ENCODE measurements at places on chromosomes 7 and 10.

DNA sequence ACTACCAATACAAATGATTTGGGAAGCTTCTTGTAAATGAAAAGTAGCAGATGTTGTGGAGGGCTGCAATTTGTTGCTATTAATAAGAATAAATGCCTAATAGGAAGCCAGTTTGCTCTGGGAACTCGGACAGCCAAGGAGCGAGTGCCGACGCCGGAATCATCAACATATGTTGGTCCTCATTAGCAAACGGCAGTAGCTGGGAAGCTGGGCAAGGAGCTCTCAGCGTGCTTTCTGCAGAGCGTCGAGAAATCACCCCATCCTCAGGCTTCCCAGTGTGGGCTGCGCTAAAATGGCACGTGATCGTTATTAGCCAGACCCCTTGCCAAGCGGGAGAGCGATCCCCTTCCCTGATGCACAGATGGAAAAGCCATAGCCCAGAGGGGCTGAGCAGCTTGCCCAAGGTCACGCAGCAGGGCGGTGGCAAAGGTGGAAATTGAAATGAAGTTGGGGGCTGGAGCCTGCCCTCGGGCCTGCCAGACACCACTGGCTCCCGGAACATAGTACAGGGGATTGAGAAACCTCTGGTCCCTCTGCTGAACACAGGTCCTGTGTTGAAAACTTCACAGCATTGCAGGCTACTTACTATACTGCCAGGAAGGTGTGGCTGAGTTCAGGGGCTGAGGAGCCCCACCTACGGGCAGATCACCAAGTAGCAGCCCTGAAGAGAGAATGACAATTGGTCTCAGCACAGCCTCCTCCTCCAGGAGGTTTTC, 326.9 kb downstream of the PLXNA4 start:
- DNase-seq, result no peak
- peaks cover 28% of the 10 kb centered on the region for H3K27me3 ChIP-seq
- no peaks in the 10 kb centered on the region for H3K36me3 ChIP-seq
- no peak overlapping the region for H3K4me3 ChIP-seq

DNA sequence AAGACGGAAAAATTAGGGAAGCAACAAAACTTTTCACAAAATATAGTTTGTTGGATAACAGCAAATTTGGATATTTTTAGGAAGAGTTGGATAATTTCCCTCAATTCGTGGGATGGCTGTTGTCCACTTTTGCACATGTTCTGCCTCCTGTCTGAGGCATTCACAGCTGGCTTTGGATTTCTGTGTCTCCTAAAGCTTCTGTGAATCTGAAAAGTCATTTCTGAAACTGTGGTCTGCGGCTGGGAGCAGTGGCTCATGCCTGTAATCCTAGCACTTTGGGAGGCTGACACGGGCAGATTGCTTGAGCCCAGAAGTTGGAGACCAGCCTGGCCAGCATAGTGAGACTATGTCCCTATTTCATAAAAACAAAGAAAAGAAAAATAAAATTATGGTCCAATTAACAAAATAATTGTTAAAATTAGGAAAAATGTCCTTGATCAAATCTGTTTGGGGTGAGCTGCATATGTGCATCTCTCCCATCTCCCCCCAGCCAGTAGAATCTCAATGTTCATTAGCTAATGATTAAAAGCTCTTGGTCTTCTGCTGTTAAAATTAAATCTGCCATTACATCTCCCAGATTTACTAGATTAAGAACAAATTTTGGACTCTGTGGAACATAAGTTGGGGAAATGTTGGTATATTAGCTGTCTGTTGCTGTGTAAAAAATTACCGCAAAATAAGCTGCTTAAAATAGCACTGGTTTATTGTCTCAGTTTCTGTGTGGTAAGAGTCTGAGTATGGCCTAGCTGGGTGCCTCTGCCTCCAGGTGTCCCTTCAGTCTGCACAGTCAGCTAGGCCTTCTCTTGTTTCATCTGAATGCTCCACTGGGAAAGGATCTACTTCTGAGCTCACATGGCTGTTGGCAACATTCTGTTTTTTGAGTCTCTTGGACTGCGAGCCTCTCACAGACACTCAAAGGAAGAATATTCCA, 332.0 kb upstream of the FZD1 start:
- no peak for DNase-seq
- peaks cover 4% of the 10 kb centered on the region for H3K4me1 ChIP-seq
- no peak overlapping the region for H3K27ac ChIP-seq
- H3K27me3 ChIP-seq, result no peaks in the 10 kb centered on the region

GRCh38 chr10:98339799-98340198, 71.8 kb upstream of the LOXL4 start:
- no peak for DNase-seq
- no peaks in the 10 kb centered on the region for H3K4me1 ChIP-seq
- no peak overlapping the region for H3K27ac ChIP-seq
- H3K27me3 ChIP-seq, result peaks cover 44% of the 10 kb centered on the region
- H3K36me3 ChIP-seq, result no peaks in the 10 kb centered on the region

- H3K27me3 ChIP-seq, result no peaks in the 10 kb centered on the region
- H3K4me3 ChIP-seq, result no peak overlapping the region
- H3K27ac ChIP-seq, result no peak overlapping the region
- no peaks in the 10 kb centered on the region for H3K36me3 ChIP-seq
- peaks cover 35% of the 10 kb centered on the region for H3K4me1 ChIP-seq
- no peak for DNase-seq
These were observed 21.5 kb downstream of the ZMIZ1 start for GRCh38 chr10:79090134-79090803.

DNA sequence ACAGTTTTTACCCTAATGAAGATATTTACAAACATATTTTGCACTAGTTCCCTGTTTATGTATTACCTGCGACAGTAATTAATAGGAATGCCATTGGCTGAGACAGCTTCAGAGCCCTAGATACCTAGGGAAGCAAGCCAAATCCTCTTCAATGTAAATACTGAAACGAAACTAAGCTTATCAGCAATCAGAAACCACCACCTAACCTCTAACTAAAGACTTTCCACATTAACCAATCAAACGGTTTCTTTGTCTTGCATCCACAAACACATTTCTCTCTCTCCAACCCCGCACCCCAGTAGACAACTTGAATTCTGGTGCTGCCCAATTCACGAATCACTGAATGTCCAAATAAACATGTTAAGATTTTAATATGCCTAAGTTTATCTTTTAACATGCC, 474.4 kb upstream of the C7orf33 start:
- no peaks in the 10 kb centered on the region for H3K27me3 ChIP-seq
- no peaks in the 10 kb centered on the region for H3K36me3 ChIP-seq
- no peak overlapping the region for H3K4me3 ChIP-seq
- DNase-seq, result no peak
- no peaks in the 10 kb centered on the region for H3K4me1 ChIP-seq

- peaks cover 15% of the 10 kb centered on the region for H3K27me3 ChIP-seq
- H3K36me3 ChIP-seq, result no peaks in the 10 kb centered on the region
- no peak for DNase-seq
- no peak overlapping the region for H3K27ac ChIP-seq
- no peak overlapping the region for H3K4me3 ChIP-seq
- no peaks in the 10 kb centered on the region for H3K4me1 ChIP-seq
These were observed 184.9 kb upstream of the ADCY1 start for GRCh38 chr7:45389073-45389872.

- H3K4me3 ChIP-seq, result no peak overlapping the region
- no peak for DNase-seq
- no peaks in the 10 kb centered on the region for H3K36me3 ChIP-seq
- H3K27me3 ChIP-seq, result peaks cover 5% of the 10 kb centered on the region
- H3K27ac ChIP-seq, result no peak overlapping the region
These were observed 16.9 kb downstream of the GFRA1 start for GRCh38 chr10:116255886-116256751.

DNA sequence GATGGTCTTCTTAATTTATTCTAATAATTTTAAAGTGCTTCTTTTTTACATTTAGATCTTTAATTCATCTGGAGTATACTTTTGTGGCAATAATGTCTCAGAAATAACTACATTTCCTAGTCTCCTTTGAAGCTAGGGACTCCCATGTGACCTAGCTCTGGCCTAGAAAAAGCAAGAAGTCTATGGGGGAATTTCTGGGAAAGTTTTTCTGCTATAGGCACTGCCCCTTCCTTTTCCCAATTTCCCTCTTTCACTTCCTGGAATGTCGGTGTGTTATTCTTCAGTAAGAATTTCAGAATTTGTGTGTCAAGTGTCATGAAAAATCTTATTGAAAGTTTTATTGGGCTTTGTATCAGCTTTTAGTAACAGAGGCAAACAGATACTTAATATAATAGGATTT, 94.6 kb upstream of the LRRC4 start:
- no peaks in the 10 kb centered on the region for H3K27me3 ChIP-seq
- peaks cover 5% of the 10 kb centered on the region for H3K4me1 ChIP-seq
- no peaks in the 10 kb centered on the region for H3K36me3 ChIP-seq
- no peak for DNase-seq

- H3K36me3 ChIP-seq, result peaks cover 2% of the 10 kb centered on the region
- H3K27ac ChIP-seq, result peak overlapping the region; percentile 80
- no peak overlapping the region for H3K4me3 ChIP-seq
- H3K27me3 ChIP-seq, result no peaks in the 10 kb centered on the region
These were observed 97.0 kb upstream of the PPIF start for GRCh38 chr10:79250259-79250658.

- no peaks in the 10 kb centered on the region for H3K4me1 ChIP-seq
- no peak overlapping the region for H3K4me3 ChIP-seq
- no peak for DNase-seq
- no peak overlapping the region for H3K27ac ChIP-seq
- no peaks in the 10 kb centered on the region for H3K27me3 ChIP-seq
- H3K36me3 ChIP-seq, result peaks cover 72% of the 10 kb centered on the region
These were observed 334.0 kb downstream of the ZNF33B start for GRCh38 chr10:42304341-42304740.

GRCh38 chr10:59606551-59606961, 103.1 kb downstream of the SLC16A9 start:
- H3K27me3 ChIP-seq, result no peaks in the 10 kb centered on the region
- H3K4me3 ChIP-seq, result no peak overlapping the region
- H3K4me1 ChIP-seq, result no peaks in the 10 kb centered on the region
- no peaks in the 10 kb centered on the region for H3K36me3 ChIP-seq

DNA sequence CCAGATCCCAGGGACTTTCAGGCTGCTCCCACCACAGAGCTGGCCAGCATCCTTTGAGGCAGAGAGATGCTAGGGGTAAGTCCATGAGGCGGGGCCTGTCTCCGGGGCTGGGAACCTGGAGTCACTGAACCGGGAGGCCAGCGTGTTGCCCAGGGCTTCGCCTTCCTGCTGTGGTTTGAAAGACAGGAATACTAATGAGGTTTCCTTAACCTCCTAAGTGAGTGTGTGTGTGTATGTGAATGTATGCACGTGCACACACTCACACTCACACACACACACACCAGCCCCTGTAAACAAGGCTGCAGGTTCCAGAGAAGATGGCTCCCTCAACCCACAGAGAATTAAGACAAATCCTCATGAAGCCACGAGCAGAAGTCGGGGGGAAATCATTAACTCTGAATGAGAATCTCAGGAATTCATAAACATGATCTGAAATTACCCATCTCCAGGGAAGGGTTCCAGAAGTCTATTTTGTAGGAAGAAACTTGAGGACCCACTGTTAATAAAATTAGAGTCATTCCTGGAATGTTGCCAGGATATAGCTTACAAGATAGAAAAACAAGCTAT, 20.3 kb upstream of the PFKP start:
- H3K4me3 ChIP-seq, result no peak overlapping the region
- H3K4me1 ChIP-seq, result no peaks in the 10 kb centered on the region
- no peaks in the 10 kb centered on the region for H3K36me3 ChIP-seq

- peaks cover 2% of the 10 kb centered on the region for H3K4me1 ChIP-seq
- H3K27me3 ChIP-seq, result no peaks in the 10 kb centered on the region
- peaks cover 2% of the 10 kb centered on the region for H3K36me3 ChIP-seq
- DNase-seq, result no peak
- no peak overlapping the region for H3K27ac ChIP-seq
- H3K4me3 ChIP-seq, result no peak overlapping the region
These were observed 28.1 kb upstream of the CREB3L2 start for GRCh38 chr7:138029941-138030340.

- no peak for DNase-seq
- peaks cover 66% of the 10 kb centered on the region for H3K4me1 ChIP-seq
- H3K27me3 ChIP-seq, result no peaks in the 10 kb centered on the region
- H3K4me3 ChIP-seq, result no peak overlapping the region
These were observed 16.8 kb downstream of the TMEM243 start for GRCh38 chr7:87202705-87203104.

DNA sequence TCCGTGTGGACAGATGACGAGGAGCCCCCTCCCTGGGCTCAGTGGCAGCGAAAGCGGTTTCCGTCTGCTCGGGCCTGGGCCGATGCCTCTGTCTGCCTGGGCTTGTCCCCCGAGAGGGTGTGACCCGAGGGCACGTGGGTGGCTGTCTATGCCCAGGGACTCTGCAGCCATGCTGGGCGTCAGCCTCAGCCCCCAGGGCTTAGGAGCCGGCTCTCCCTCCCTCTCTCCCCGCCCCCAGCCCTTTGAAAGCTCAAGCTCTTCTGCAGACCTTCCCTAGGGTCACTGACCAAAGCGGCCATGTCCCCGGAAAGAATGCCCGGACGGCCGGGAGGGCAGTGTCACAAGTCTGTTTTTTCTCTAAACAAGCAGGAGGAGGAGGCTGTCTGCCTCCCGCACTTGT, 7.1 kb downstream of the MICALL2 start:
- no peaks in the 10 kb centered on the region for H3K27me3 ChIP-seq
- no peak overlapping the region for H3K4me3 ChIP-seq
- no peaks in the 10 kb centered on the region for H3K4me1 ChIP-seq
- H3K36me3 ChIP-seq, result no peaks in the 10 kb centered on the region

DNA sequence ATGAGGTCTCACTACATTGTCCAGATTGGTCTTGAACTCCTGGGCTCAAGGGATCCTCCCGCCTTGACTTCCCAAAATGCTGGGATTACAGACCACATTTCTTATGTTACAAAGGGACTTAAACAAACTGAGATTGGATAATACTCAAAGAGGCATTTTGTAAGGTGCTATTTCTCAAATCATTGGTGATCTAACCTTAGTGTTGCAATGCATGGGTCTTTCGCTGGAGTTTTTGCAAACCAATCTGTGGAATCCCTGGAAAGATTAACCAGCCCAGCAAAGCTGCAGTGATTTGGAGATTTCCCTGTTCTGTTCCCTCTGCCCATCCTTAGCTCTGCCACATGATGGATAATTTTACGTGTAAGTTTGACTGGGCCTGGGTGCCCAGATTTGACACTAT, 20.4 kb upstream of the ECHDC3 start:
- no peak overlapping the region for H3K4me3 ChIP-seq
- H3K36me3 ChIP-seq, result peaks cover under 1% of the 10 kb centered on the region
- DNase-seq, result no peak
- peaks cover 7% of the 10 kb centered on the region for H3K27me3 ChIP-seq
- H3K4me1 ChIP-seq, result peaks cover 12% of the 10 kb centered on the region

GRCh38 chr7:100163006-100163531, 4.5 kb upstream of the TRAPPC14 start:
- peaks cover 2% of the 10 kb centered on the region for H3K36me3 ChIP-seq
- no peak for DNase-seq
- H3K4me1 ChIP-seq, result peaks cover 55% of the 10 kb centered on the region
- peak overlapping the region; percentile 43 for H3K27ac ChIP-seq

DNA sequence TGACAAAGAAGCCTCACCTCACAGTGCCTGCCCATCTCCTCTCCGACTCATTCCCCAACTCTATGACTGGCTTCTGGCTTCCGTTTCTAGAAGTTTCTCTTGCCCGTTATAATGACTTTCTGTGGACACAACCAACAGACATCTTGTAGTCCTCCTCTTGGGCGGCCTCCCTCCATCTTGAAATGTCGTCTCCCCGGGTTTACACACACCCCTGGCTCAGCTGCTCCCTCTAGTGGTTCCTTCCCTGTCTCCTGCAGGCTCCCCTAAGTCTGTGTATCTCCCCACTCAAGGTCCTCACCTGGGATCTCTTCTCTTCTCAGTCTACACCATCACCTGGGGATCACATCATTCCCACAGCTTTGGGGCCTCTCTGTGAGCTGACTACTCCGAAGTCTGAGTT, 123.4 kb upstream of the NEBL start:
- no peaks in the 10 kb centered on the region for H3K27me3 ChIP-seq
- H3K4me1 ChIP-seq, result no peaks in the 10 kb centered on the region

GRCh38 chr10:78529262-78529661, 495.6 kb downstream of the RPS24 start:
- no peak overlapping the region for H3K27ac ChIP-seq
- H3K4me1 ChIP-seq, result peaks cover 2% of the 10 kb centered on the region
- DNase-seq, result no peak
- no peaks in the 10 kb centered on the region for H3K36me3 ChIP-seq
- no peak overlapping the region for H3K4me3 ChIP-seq

All from activated naive CD8-positive, alpha-beta T cell treated with anti-CD3 and anti-CD28 coated beads for 36 hours (primary cell).